ENCODE measurements at places on chromosomes 12 and 14. TPM values are rescaled to one million over a fixed set of nuclear protein-coding genes. Genes with fewer than 3 reads are reported as not detected.

GRCh38 chr12:2013527-2014223 lies 9.4 kb upstream of the DCP1B start:
- H3K27me3 ChIP-seq, result no peaks in the 10 kb centered on the region
- no peak overlapping the region for H3K27ac ChIP-seq
- H3K4me3 ChIP-seq, result no peak overlapping the region
- DNase-seq, result no peak
- no peaks in the 10 kb centered on the region for H3K36me3 ChIP-seq

DNA sequence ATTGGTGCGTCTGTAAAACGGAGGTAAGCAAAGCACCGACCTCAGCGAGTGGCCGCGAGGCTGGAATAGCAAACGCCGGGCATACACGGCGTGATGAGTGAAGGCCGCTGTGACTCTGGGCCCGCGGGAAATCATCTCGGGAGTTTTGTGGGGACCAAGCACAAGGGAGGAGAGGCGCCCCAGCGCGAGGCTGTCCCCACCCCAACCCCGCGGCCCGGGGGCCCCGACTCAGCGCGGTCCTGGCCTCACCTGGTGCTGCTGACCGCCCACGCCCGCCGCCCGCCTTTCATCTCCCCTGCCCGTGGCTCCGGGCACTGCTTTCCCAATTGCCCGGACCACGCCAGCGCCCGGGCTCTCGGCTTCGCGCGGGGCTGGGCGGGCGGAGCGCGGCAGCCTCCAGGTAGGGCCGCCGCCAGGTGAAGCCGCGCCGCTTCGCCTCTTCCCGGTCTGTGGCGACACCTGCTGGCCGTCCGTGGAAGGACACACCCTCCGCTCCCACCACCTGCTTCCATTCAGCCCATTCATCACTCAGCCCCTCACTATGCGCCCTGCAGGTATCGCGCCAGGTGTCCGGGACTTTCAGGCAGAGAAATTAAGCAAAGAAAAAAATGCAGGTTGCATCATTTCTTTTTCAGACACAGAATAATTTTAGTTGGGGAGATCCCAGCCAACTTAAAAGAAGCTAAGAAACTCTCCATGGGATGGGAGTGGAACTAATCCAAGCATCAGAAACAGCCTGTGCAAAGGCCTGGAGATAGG lies 360.4 kb downstream of the MED13L start:
- peak; percentile 89 for DNase-seq
- H3K27me3 ChIP-seq, result no peaks in the 10 kb centered on the region
- H3K4me1 ChIP-seq, result no peaks in the 10 kb centered on the region
- no peak overlapping the region for H3K27ac ChIP-seq

DNA sequence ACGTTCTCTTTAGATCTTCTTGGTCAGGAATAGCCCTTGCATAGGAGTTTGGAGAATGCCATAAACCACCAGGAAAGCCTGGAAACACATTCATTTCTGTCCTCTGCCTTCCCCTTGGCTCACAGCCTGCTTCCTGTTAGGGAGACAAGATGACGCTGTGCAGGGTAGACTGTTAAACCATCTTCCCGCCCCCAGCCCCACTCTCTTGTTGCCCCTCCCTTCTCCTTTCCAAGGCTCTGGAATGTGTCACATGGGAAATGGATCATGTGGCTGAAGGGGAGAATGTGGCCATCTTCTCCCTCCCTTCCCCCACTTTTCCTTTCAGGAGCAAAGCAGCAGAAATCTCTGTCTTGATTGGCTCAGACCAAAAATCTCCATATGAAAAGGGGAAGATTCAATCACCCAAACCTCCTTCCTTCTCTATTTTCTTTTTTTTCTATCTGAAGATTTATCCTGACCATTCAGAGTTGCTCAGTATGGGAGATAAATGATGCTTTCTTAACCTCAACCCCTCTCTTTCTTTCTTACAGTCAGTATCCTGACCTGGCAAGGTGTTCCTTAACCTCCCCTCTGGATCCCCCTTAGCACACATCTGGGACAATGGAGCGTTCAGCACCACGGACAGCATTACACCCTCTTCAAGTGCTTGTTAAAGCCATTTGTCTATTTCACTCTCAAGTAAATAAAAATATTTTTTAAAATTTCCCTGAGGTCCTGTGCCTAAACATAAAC lies 11.4 kb downstream of the GPR19 start:
- no peak for DNase-seq
- no peaks in the 10 kb centered on the region for H3K36me3 ChIP-seq
- H3K4me3 ChIP-seq, result no peak overlapping the region

DNA sequence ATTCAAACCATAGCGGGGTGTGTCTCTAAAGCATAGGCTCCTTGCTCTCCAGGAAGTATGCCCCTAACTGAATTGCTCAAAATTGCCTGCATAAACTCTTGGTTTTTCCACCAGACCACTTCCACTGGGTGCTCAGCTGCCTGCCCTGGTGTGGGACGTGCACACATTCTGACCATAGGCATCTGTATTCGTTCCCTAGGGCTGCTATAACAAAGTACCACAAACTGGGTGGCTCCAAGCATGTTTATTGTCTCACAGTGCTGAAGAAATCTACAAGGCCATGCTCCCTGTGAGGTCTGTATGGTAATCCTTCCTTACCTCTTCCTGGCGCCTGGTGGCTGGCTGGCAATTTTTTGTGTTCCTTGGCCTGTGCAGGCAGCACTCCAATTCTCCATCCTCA lies 16.4 kb upstream of the GALNT6 start:
- H3K4me3 ChIP-seq, result no peak overlapping the region
- no peaks in the 10 kb centered on the region for H3K36me3 ChIP-seq
- H3K4me1 ChIP-seq, result no peaks in the 10 kb centered on the region
- no peak overlapping the region for H3K27ac ChIP-seq

Gene GALNT6
- total RNA-seq, result 5.5 TPM

DNA sequence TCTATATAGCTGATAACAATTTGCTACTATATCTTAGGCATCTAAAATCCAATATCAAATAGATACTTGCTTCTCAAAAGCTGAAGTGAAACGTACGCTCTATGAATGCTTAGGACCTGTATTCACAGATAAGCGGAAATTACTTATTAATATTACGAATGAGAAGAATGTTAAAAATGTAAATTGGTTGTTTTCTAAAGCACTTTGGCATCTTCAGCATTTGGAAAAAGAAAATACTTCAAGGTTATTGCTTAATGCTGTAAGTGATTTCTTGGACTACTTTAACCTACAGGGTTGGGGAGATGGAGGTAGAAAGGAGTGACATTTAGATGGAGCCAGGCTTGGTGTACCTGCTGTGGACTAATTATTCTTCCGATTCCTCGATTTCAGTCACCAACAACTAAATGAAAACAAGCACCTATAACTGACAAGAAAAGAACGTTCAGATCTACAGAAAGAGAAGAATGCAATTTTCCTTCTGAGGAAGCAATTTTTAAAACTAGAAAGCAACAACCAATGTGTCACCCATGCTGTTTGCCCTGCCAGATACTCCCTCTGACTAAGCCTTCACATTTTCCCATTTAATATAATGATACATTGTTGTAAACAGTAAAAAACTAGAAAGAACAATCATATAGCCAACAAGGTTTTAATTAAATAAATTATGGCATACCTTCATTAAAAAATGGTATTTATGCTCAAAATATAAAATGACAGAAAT lies 49.3 kb downstream of the SLC25A21 start:
- DNase-seq, result no peak
- no peak overlapping the region for H3K27ac ChIP-seq
- no peaks in the 10 kb centered on the region for H3K27me3 ChIP-seq
- no peaks in the 10 kb centered on the region for H3K36me3 ChIP-seq
- no peak overlapping the region for H3K4me3 ChIP-seq
- no peaks in the 10 kb centered on the region for H3K4me1 ChIP-seq

- H3K36me3 ChIP-seq, result peaks cover 5% of the 10 kb centered on the region
- no peak overlapping the region for H3K4me3 ChIP-seq
- H3K27ac ChIP-seq, result no peak overlapping the region
- H3K4me1 ChIP-seq, result no peaks in the 10 kb centered on the region
Measured at GRCh38 chr12:12474471-12474928, 88.2 kb downstream of the DUSP16 start.

DNA sequence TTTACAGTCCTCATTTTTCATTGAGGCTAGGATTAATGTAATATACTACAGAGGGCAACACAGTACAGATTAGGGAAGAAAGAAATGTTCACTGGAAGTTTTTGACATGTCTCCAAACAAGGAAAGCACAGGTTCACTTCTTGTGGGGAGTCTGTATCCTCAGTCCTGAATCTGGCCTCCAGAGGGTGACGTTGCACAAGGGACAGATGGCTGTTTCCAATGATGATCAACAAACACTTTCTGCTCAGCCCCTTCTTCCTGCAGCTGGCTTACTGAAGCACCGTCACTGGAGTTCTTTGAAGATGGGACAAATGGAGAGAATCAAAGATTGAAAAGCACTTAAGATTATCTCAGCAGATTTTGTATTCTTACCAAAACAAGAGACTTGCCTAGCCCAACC lies 123.3 kb upstream of the OR4E1 start:
- no peak overlapping the region for H3K27ac ChIP-seq
- H3K4me3 ChIP-seq, result no peak overlapping the region
- H3K4me1 ChIP-seq, result no peaks in the 10 kb centered on the region
- H3K36me3 ChIP-seq, result no peaks in the 10 kb centered on the region
- no peaks in the 10 kb centered on the region for H3K27me3 ChIP-seq

GRCh38 chr14:20580242-20580641 lies 7.6 kb downstream of the RNASE11 start:
- no peak overlapping the region for H3K27ac ChIP-seq
- H3K27me3 ChIP-seq, result no peaks in the 10 kb centered on the region

DNA sequence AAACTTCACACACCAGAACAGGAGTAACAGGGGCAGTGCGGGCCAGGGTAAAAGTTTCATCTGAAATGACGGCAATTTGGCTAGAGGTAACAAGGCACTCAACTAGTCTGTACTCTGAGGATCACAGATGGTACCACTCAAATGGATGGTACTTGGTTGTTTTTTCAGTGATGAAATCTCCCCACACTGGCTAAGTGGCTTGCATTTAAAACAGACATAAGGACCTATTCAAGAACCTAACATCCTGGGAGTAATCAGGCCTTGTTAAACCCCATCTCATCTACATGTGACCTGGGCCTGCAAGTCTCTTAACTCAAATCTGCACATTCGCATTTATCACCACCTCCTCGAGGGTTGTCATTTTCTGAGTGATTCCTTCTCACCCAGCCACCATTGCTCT lies 90.8 kb downstream of the PRKAB1 start:
- H3K27me3 ChIP-seq, result no peaks in the 10 kb centered on the region
- no peaks in the 10 kb centered on the region for H3K36me3 ChIP-seq
- no peak overlapping the region for H3K4me3 ChIP-seq
- no peak for DNase-seq
- no peak overlapping the region for H3K27ac ChIP-seq

DNA sequence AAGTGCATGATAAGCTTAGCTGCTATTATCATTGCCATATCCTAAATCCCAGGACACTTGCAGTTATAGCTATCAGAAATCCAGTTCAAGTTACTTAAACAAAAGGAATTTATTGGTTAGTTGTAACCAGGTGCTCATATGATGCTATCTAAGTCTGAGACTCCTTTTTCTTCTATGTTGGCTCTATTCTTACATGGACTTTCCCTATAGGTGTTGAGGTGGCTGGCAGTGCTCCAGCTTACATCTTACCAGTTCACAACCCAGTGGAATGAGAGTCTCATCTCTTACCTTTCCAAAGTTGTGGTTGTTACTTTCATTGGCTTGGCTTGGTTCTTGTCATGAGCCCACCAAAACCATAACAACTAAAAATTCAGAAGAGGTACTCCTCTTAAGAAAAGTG lies 94.6 kb downstream of the DACT1 start:
- no peak overlapping the region for H3K27ac ChIP-seq
- DNase-seq, result no peak
- H3K4me3 ChIP-seq, result no peak overlapping the region
- H3K4me1 ChIP-seq, result peaks cover 2% of the 10 kb centered on the region
- H3K27me3 ChIP-seq, result no peaks in the 10 kb centered on the region
- H3K36me3 ChIP-seq, result no peaks in the 10 kb centered on the region

Gene CSRP2
- total RNA-seq, result 67.4 TPM

DNA sequence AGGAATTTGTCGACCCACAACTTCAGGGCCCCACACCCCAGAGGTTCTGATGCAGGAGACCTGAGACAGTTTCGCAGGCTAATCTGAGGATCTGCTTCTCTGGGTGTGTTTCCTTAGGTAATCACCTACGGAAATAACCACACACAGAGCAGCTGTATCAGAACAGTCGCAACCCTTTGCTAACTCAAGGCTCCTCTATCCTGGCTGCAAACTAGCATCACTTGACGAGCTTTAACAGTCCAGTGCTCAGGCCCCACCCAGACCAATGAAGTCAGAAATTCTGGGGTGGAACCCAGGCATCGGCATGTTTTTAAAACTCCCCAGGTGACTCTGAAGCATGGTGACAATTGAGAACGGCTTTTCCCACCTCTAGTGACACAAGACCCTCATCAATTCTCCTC lies 20.7 kb downstream of the SLC7A7 start:
- H3K4me3 ChIP-seq, result no peak overlapping the region
- H3K27ac ChIP-seq, result no peak overlapping the region
- no peaks in the 10 kb centered on the region for H3K4me1 ChIP-seq
- no peak for DNase-seq
- H3K36me3 ChIP-seq, result no peaks in the 10 kb centered on the region
- H3K27me3 ChIP-seq, result no peaks in the 10 kb centered on the region

Gene C12orf54
- total RNA-seq, result 0.65 TPM

Gene SDSL
- 4.5 TPM for total RNA-seq

Gene ITGA7
- 463 TPM for total RNA-seq

DNA sequence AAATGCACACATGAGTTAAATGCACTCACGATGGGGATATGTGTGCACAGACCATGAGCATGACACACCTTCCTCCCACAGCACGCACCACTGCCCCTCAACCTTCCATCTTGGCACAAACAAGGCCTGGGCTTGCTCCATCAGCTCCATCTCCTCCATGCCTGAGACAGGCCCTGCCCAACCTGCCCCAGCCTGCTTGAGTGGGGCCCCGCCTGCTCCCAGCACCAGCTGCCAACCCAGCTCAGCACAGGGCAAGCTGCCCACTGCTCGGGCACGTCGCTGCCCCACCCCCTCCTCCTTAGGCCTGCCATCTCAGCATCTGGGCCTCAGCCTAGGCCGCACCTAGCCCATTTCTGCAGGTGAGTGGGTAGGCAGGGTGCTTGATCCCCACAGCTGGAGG lies 27.6 kb upstream of the KRT78 start:
- no peak for DNase-seq
- H3K27ac ChIP-seq, result no peak overlapping the region
- no peak overlapping the region for H3K4me3 ChIP-seq
- H3K4me1 ChIP-seq, result no peaks in the 10 kb centered on the region

Gene PKP2
- 0.84 TPM for total RNA-seq

Gene POU6F1
- 29.3 TPM for total RNA-seq

- no peaks in the 10 kb centered on the region for H3K4me1 ChIP-seq
- no peaks in the 10 kb centered on the region for H3K27me3 ChIP-seq
- no peak overlapping the region for H3K27ac ChIP-seq
- DNase-seq, result no peak
- H3K4me3 ChIP-seq, result no peak overlapping the region
Measured at GRCh38 chr12:31407562-31407961, 81.6 kb upstream of the SINHCAF start.

Gene TOGARAM1
- total RNA-seq, result 21.4 TPM

GRCh38 chr12:32482226-32482625 lies 82.9 kb downstream of the FGD4 start:
- no peak overlapping the region for H3K4me3 ChIP-seq
- DNase-seq, result no peak
- no peaks in the 10 kb centered on the region for H3K4me1 ChIP-seq

Gene VRK1
- 9.4 TPM for total RNA-seq

Gene RPS6KL1
- total RNA-seq, result 12.6 TPM
